ENCODE measurements at places on chromosomes 6 and 20.

- no peak for DNase-seq
Measured at GRCh38 chr6:143125864-143126573, 65.3 kb downstream of the AIG1 start.

- DNase-seq = no peak
Measured at GRCh38 chr6:7691675-7692452, 34.0 kb upstream of the BMP6 start.

DNA sequence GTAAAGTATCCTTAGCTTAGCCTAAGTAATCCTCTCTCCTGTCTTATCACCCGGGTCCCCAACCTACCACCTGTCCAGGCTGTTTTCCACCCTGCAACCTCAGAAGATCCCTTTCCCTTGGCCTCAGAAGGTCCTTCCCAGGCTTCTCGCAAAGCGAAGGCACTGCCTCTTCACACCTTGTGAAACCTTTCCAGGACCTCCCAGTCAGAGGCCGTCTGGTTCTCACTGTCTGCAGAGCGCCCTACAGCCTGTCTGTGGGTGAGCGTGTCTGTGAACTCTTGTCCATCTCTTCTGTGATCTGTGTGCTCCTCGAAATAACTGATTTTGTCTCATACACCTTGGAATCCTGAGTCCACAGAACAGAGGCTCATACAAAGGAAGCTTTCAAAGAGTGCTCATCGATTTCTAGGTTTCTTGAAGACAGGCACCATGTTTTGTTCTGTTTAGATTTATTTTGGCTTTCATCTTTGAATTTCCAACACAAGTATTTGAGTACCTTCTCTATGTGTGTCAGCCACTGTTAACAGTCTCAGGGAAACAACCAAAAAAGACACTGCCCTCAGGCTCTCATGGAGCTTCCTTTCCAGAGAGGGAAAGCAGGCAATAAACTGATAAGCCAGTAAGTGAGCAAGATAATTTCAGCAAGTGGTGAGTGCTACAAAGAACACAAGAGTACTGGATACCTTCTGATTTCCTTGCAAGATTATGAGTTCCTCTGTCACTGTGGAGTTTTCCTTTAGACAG, 6.3 kb downstream of the PDE10A start:
- DNase-seq = no peak

DNA sequence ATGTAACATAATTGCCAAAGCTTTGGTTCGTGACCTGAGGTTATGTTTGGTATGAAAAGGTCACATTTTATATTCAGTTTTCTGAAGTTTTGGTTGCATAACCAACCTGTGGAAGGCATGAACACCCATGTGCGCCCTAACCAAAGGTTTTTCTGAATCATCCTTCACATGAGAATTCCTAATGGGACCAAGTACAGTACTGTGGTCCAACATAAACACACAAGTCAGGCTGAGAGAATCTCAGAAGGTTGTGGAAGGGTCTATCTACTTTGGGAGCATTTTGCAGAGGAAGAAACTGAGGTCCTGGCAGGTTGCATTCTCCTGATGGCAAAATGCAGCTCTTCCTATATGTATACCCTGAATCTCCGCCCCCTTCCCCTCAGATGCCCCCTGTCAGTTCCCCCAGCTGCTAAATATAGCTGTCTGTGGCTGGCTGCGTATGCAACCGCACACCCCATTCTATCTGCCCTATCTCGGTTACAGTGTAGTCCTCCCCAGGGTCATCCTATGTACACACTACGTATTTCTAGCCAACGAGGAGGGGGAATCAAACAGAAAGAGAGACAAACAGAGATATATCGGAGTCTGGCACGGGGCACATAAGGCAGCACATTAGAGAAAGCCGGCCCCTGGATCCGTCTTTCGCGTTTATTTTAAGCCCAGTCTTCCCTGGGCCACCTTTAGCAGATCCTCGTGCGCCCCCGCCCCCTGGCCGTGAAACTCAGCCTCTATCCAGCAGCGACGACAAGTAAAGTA, 547 bp upstream of the ESR1 start:
- no peak for DNase-seq

GRCh38 chr20:4454111-4454510, 267.6 kb upstream of the PRND start:
- DNase-seq = no peak

- no peak for DNase-seq
Measured at GRCh38 chr20:14707865-14708596, 370.6 kb upstream of the FLRT3 start.

GRCh38 chr6:90730151-90730673, 143.3 kb upstream of the MAP3K7 start:
- DNase-seq = no peak

- peak; percentile 69 for DNase-seq
Measured at GRCh38 chr6:2970753-2971419, 481 bp downstream of the SERPINB6 start.

- DNase-seq = no peak
Measured at GRCh38 chr6:105787747-105788146, 298.4 kb upstream of the PRDM1 start.

- no peak for DNase-seq
Measured at GRCh38 chr6:139625998-139626975, 251.8 kb upstream of the CITED2 start.

DNA sequence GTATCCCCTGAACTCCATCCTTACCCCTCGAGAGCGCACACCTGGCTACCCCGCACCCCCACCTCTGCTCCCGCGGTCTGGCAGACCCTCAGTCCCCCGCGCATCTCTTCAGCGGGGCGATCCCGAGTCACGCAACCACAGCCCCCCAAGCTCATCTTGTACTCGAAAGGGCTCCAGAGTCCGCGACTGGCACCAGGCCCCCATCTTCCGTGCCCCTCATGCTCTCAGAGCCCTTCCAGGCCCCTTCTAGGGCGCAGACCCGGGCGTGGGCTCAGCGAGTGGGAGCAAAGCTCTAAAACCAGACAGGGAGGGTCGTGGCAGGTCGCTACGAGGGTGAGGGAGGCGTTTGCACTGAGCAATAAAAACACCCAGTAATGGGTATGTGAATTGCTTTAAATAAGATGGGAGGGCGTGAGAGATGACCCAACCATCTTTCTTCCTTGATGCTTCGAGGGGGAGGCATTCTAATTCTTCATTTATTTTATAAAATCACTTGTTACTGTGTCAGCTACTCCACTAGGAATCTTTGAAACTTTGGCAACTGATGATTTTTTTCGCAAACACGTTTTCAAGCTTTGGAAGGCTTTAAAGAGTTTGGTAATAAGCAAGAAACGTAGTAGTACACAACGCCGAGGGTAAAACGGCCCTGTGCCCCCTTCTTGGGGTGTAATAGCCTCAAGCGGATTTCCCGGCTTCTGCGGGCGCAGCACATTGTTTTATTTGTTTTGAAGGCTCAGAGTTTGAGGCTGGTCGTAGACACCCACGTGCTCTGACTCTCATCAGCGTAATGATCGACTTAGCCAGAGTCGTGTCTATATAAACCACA, 42.6 kb upstream of the SUPT3H start:
- DNase-seq = peak; percentile 69

DNA sequence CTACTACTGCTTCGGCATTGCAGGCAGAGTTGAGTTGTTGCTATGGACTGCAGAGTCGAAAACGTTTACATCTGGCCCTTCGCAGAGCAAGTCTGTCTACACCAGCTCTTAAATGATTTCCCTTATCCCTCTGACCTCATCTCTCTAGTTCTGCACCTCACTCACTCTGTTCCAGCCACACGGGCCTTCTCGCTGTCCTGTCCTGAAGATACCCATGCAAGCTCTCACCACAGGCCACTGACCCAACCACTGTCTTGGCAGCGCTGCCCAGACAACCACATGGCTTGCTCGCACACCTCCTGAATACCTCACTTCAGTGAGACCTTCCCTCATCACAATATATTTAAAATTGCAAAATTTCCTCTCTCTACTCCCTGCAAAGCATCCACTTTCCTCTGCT, 31.4 kb downstream of the B4GALT5 start:
- no peak for DNase-seq

GRCh38 chr6:37897321-37897720, 77.8 kb downstream of the ZFAND3 start:
- DNase-seq = no peak

GRCh38 chr20:38123021-38123587, 42.0 kb downstream of the TGM2 start:
- no peak for DNase-seq

DNA sequence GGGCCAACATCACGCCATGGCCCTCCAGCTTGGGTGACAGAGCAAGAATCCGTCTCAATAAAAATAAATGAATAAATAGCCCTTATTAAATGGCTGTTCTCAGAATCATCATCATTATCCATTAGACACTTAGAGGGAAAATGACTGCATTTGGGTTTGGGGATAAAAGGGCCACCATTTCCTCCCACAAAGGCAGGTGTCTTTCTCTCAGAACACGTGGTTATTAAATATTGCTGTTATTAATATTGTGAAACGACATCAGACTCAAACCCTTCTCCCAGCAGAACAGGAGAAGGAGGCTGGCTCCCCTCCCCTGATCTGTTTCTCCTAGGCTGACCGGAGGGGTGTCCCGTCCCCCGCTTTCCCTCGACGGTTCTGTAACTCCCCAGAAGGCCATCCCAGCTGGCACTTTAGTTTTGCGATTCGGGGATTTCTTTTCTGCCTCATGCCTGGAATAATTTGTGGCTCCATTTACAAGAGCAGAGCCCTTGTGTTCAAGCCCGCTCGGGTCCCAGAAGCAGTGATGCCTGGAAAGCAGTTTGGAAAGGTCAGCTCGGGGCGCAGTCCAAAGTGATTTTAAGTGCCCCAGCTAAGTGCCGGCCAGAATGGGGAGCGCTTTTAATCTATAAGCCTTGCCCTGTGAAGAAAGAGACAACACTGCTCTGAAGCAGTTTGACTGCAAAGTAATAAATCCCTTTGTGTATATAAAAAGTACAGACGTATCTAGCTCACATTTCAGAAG, 41.9 kb downstream of the EYA2 start:
- DNase-seq = no peak

DNA sequence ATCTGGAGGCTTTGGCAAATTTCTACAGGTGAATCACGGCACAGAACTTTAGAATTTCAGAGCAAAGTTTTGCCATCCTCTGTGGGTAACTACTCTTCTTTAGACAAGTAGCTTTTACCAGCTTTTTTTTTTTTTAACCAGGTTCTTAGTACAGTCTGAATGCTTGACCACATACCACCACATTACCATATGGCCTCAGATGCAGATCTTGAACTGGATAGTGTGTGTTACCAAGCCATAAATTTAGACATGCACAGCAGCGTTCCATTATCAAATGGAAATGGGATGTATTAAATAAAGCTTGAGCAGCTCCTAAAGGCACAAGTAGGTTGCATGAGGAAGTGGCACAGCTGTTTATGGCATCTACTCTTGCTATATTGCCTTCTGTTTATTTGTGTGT, 38.3 kb upstream of the PRSS16 start:
- no peak for DNase-seq

DNA sequence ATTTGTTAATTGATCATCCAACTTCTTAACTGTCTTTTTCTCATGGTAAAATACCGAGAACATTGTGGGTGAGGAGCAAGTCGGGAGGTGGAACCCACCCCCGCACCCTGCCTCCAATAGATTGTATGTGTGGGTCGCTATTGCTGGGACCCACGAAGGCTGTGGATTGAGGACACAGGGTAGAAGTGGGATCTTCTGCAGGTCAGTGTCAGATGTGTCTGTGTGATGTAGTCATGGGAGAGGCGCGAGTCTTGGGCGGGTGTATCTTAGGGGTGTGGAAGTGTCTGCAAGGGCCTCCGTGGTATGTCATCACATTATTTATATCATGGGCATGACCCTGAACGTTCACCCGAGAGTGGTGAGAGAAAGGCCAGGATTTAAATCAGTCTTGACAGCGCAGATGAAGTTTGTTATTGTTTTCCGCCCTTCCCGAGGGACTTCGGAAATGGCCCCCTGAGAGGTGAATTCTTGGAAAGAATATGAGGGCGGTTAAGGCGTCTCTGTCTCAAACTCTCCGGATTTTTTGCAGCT, 472 bp upstream of the PAQR8 start:
- no peak for DNase-seq

DNA sequence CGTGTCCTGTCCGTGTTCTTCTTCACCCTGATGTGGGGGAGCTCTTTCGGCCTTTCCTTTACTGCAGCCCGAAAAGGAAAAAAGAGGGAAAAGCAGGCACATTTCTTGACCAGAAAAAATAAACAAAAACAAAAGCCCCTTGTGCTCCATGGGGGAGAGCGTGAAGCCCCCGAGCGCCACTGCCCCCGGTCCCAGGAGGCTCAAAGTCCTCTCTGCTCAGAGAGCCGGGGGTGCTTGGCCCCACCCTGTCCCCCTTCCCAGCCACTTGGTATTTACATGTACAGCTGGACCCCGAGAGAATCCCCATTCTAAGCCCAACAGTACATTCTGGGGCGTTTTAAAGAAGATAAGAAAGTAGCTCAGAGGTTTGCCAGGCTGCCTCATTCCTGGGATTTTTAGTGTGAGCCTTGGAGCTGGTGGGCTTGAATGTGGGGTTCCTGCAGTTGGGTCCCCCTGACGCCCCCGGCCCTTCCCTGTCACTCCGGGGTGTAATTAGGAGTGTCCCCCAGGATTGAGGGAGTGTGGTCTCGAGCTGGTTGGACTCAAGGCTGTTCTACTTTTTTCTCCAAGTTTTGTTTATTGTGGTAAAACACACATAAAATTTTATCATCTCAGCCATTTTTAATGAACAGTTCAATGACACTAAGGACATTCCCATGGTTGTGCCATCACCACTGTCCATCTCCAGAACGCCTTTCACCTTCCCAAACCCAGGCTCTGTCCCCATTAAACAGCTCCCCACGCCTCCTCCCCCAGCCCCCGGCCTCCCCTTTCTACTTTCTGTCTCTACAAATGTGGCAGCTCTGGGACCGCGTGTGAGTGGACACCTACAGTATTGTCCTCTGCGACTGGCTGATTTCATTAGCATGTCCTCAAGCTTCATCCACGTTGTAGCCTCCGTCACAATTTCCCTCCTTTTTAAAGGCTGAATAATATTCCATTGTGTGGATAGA, 55.7 kb upstream of the BHLHE23 start:
- no peak for DNase-seq

- no peak for DNase-seq
Measured at GRCh38 chr6:106844930-106845329, 129.6 kb downstream of the CD24 start.

GRCh38 chr6:36418558-36418957, 24.1 kb downstream of the PXT1 start:
- no peak for DNase-seq

DNA sequence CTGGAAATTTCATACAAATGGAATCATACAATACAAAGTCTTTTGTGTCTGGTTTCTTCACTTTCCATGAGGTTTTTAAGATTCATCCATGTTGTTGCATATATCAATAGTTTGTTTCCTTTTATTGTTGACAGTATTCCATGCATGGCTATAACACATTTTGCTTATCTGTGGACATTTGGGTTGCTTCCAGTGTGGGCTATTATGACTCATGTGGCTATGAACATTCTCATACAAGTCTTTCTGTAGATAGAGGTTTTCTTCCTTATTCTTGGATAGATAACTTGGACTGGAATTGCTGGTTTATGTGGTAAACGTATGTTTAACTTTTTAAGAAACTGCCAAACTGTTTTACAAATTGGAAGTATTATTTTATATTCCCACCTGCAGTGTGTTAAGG, 30.0 kb upstream of the KIF6 start:
- DNase-seq = no peak

All from stimulated activated naive CD8-positive, alpha-beta T cell treated with anti-CD3 and anti-CD28 coated beads, Interleukin-15, amount 100 ng/mL, for 72 hours (primary cell).